ENCODE measurements at places on chromosomes 11 and 22. TPM values are rescaled to one million over a fixed set of nuclear protein-coding genes. Genes with fewer than 3 reads are reported as not detected.

- no peaks in the 10 kb centered on the region for H3K27me3 ChIP-seq
- H3K27ac ChIP-seq, result no peak overlapping the region
- no peaks in the 10 kb centered on the region for H3K36me3 ChIP-seq
- H3K4me3 ChIP-seq, result no peak overlapping the region
- no peaks in the 10 kb centered on the region for H3K4me1 ChIP-seq
These were observed 129.8 kb downstream of the SERGEF start for GRCh38 chr11:17883057-17883456.

DNA sequence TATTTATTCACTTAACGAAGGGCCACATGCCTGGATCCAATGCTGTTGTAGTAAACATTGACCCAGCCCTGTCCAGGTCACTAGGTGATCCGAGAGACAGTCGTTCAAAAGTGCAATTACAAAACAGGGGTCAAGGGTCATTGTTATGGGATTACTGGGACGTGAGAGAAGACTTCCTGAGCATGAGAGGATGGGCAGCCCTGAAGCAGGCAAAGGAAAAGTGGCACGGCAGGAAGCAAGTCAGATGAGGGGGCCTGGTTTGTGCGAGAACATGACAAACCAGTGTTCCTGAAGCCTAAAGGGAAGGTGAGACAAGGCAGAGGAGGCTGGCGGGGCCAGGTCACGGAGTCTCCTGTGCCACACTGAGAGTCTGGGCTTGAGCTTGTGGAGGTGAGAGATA, 15.8 kb upstream of the MMP20 start:
- H3K27me3 ChIP-seq, result no peaks in the 10 kb centered on the region
- DNase-seq, result no peak
- H3K4me1 ChIP-seq, result no peaks in the 10 kb centered on the region
- H3K36me3 ChIP-seq, result no peaks in the 10 kb centered on the region
- H3K4me3 ChIP-seq, result no peak overlapping the region
- no peak overlapping the region for H3K27ac ChIP-seq

Gene DTX4
- 13.0 TPM for total RNA-seq

GRCh38 chr22:26615830-26616435, 1.9 kb downstream of the CRYBB1 start:
- H3K27me3 ChIP-seq, result peaks cover 6% of the 10 kb centered on the region
- no peaks in the 10 kb centered on the region for H3K36me3 ChIP-seq
- DNase-seq, result no peak
- H3K4me3 ChIP-seq, result no peak overlapping the region

- peaks cover 6% of the 10 kb centered on the region for H3K36me3 ChIP-seq
- H3K27ac ChIP-seq, result no peak overlapping the region
- no peak overlapping the region for H3K4me3 ChIP-seq
- DNase-seq, result no peak
- no peaks in the 10 kb centered on the region for H3K4me1 ChIP-seq
- H3K27me3 ChIP-seq, result no peaks in the 10 kb centered on the region
These were observed 12.3 kb downstream of the PIK3IP1 start for GRCh38 chr22:31279821-31280505.

DNA sequence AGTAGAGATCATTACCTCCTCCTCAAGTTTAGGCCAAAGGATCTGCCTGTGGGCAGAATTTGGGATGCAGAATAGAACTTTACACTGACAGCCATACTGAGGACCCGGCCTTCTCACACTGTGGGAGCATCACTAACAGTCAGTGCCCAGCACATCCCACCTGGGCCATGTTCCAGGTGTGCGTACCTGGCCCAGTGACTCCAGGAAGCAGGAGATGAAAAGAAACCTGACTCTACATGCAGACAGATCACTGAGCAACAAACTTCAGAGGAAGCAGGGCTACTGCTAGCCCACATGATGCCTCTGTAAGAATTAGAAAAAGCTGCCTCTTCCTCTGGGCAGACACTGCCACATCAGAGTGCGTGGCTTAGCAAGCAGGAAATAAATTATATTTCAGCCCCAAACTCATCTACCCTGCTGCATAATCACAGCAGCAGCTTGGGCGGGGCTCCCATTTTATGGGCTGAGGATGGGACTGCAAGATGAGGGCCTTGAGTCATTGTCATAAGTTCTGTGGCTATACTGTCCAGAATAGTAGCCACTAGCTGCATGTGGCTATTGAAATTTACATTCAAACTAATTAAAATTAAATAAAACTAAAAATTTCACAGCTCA, 6.0 kb upstream of the LMO2 start:
- no peaks in the 10 kb centered on the region for H3K4me1 ChIP-seq
- DNase-seq, result no peak
- H3K27me3 ChIP-seq, result no peaks in the 10 kb centered on the region
- no peak overlapping the region for H3K4me3 ChIP-seq
- no peak overlapping the region for H3K27ac ChIP-seq

Gene MYBPC3
- total RNA-seq, result not detected

DNA sequence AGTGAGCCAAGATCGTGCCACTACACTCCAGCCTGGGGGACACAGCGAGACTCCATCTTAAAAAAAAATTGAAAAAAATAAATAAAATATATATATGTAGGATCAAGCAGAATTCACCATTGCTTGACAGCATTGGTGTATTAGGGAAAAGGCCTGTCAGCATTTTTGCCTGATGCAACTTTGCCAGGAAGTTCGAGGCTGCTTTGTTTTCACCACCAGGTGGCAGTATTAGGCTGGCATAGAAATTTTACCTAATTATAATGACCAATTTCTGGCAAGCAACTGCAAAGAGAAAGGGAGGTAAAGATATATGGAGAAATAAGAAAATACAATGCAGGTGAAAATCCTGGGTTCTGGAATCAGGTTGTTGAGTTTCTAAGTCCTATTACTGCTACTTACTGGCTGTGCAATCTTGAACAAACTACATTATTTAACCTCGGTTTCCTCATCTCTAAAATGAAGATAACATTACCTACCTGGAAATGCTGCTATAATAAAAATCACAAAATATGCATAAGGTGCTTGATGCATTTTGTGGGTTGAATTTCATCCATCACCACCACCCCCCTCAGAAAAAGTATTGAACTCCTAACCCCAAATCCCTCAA, 24.7 kb downstream of the LAYN start:
- H3K4me3 ChIP-seq, result no peak overlapping the region
- no peaks in the 10 kb centered on the region for H3K36me3 ChIP-seq
- peak; percentile 53 for DNase-seq
- peaks cover 6% of the 10 kb centered on the region for H3K4me1 ChIP-seq

GRCh38 chr11:36751335-36751781, 153.3 kb upstream of the RAG2 start:
- H3K36me3 ChIP-seq, result no peaks in the 10 kb centered on the region
- H3K27ac ChIP-seq, result no peak overlapping the region
- no peak for DNase-seq
- no peaks in the 10 kb centered on the region for H3K27me3 ChIP-seq

Gene CD3D
- total RNA-seq, result not detected

DNA sequence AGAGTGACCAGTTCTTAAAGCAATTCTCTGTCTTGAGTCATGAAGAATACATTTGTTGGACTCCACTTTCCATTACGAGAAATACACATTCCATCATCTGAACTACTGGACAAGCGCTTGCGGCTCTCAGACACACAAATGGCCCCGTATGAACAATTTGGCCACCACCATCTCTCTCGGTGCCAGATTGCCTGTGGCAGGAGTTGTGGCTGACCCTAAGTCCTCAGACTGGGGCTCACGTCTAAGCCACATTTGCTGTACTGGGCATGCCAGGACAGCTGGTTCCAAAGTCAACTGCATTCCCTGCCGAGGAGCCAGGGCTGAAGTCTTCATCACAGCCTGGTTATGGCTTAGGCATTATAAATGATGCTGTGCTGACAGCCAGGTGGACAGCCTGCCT, 227.5 kb downstream of the MIAT start:
- no peak overlapping the region for H3K27ac ChIP-seq
- no peaks in the 10 kb centered on the region for H3K27me3 ChIP-seq
- no peaks in the 10 kb centered on the region for H3K36me3 ChIP-seq
- DNase-seq, result no peak
- no peak overlapping the region for H3K4me3 ChIP-seq

DNA sequence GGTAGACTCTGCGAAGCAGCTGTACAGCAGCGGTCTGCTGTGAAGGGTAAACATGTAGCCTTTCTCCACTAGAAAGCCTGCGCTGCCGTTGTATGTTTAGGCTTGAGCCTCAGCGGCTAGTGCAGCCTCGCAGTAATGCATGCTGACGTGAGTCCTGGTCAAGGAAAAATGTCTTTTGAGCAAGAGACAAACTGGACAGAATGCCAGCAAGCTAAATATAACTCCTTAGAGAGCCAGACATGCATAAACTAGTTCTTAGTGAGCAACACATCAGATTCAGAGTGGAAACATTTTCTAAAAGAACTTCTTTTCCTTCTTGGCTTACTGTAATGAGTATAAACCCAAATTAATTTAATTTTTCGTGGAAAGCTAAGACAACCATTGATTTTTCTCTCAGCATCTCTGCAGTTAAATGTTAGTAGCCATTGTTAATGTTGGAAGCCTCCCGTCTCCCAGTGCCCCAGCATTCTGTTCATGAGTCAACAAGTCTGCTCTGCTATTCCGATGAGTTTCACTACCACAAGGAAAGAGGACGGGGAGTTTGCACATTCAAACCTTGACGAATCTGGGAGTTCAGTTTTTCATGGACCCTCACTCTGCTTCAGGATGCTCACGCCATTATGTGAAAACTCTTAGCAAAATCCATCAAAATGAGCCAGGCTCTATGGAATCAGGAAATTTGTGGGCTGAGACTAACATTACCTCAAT, 51.4 kb downstream of the JAM3 start:
- H3K27ac ChIP-seq, result no peak overlapping the region
- DNase-seq, result no peak
- H3K4me3 ChIP-seq, result no peak overlapping the region
- peaks cover 3% of the 10 kb centered on the region for H3K4me1 ChIP-seq

Measured in H9 (cell line).